IMR-90 (cell line): ENCODE measurements at places on chromosomes 3 and 15.

GRCh38 chr3:113212150-113212843 is 940 bp downstream of the BOC start:
- no peak for DNase-seq

DNA sequence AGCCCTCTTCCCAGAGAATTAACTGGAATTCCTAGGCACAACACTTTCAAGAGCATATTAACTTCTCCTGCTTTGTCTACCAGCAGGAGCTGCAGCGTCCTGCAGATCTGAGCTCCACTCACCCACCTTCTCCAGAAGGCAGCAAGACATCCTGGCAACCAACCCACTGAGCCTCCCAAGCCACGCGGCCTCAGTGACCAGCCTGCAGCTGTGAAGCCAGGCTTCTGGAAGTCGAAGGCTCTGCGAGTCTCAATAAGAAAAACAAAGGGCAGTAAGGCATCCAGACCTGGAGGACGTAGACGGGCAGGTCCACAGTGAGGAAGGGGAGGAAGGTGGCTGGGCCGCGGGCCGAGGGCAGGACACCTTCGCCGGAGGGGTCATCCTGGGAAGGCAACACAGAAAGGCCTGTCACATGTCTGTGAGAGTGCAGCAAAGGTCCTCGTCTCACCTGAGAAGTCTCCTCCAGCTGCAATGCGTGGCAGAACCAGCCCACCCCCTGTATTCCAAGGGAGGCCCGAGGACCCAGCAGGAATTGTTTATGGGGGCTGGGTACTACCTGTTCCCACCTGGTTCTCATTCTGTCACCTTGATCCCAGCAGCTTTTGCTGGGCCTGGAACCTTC is 36.2 kb downstream of the ZXDC start:
- no peak for DNase-seq

DNA sequence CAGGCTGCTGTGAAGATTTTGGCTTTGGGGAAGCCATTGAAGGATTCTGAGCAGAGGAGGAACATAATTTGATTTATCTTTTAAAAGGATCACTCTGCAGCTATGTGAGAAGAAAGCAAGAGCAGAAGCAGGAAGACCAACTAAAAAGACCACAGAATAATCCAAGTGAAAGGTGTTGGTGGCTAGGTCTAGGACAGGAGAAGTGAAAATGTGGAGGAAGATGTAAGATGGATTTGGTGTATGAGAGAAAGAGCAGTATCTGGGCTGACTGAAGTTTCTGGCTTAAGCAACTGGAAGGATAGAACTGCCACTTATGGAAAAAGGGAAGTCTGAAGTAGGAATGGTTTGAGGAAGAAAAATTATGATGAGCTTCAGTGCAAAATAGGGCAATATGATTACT is 62.0 kb downstream of the SFMBT1 start:
- no peak for DNase-seq

DNA sequence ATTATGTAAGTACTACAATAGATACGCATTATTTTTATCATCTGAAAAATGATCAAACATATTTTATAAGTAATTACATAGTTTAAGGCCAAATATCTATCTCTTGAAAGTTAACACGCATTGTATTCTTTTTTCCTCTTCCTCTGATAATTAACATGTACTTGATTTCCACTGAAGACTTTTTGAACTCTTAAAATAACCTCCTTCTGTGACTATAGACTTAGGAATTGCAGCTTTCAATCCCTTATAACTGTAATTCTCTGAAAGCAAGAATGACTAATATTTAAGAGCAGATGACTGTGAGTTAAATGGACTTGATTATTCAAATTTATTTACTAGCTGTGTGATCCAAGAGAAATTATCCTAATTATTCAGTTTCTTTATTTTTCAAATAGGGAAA is 730.6 kb upstream of the NECTIN3 start:
- peak; percentile 77 for DNase-seq

- no peak for DNase-seq
Observed at GRCh38 chr3:40613306-40613705, 88.5 kb downstream of the ZNF621 start.

DNA sequence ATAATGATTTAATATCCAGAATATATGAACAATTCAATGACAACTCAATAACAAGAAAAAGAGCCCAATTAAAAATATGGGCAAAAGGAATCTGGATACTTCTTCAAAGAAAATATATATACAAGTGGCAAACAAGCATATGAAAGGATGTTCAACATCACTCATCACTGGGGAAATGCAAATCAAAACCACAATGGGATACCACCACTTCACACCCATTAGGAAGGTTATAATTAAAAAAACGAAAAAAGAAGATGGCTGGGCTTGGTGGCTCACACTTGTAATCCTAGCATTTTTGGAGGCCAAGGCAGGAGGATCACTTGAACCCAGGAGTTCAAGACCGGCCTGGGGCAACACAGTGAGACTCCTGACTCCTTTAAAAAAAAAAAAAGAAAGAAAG is 4.1 kb downstream of the CCDC12 start:
- DNase-seq, result no peak

DNA sequence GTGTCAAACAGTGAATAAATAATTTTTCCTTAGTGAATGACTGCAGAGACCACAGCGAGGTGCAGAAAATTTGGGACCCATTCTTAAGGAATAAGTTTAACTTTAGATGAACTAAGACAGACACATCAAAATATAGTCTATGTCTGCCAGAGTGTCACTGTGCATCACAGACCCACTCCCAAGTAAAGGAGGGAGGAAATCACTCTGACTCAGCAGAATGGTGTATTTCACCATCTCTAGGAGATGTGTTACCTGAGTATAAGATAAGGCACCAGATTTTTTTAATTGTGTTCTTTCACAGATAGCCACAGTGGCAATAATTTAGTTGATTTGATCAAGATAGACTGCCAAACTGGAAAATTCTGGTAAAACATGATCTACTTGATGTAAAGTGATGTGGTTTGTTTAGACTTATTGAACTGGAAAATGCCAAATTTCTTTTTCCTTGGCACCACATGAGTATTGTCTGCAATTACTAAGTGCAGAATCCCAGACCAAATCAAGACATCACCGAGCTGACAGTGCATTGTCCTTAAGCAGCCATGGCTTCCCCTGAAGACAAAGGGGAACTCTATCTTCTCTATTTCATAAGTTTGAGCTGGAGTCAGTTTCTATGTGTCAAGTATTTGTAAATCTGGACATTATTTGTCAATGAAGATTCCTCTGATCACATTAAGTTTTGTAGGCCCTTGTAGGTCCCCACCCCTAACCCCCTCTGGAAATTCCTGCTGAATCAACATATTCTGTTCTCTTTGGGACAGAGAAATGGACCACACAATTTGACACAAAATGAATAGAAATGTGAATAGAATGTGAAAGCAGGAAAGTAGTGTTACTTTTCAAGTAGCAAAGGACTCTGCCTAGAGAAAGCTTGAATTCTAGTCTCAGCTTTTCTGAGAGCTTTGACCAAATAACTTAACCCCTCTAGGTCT is 47.6 kb downstream of the TIPARP start:
- DNase-seq, result no peak

DNA sequence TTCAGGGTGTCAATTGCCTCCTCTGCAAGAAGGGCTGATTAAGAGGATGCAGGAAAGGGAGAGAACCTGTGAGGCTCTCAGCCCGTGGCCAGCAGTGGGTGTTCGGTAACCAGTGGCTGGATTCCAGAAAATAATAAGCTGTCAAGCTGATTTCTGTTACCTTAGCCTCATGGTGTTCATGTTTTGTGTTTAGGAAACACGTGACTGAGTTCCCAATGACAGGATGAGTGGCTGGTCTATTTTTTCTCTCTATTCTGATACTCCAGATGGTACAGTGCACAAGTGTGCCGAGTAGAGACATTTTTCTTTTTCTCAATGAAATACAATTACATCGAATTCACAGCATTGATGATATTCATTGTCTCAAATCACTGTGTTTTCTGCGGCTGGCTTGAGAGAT is 43.6 kb downstream of the EDEM1 start:
- no peak for DNase-seq
